ENCODE measurements at places on chromosomes 11 and 22. TPM values are rescaled to one million over a fixed set of nuclear protein-coding genes. Genes with fewer than 3 reads are reported as not detected.

DNA sequence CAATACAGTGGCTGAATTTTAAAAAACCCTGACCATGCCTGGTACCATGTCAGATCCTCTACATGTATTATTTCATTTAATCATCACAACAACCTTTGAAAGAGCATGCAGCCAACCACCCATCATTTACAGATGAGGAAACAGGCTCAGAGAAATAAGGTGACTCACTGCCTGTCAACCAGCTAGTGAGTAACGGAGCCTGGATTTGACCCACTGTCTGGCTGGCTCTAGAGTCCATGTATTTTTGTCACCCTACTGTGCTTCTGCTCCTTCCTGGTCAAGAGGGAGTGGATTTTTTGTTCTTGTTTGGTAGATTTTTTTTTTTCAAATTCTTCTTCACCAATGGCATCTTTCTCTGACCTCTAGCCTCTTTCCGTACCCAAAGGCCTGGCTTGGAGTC lies 77.4 kb downstream of the CWC15 start:
- no peak for DNase-seq

DNA sequence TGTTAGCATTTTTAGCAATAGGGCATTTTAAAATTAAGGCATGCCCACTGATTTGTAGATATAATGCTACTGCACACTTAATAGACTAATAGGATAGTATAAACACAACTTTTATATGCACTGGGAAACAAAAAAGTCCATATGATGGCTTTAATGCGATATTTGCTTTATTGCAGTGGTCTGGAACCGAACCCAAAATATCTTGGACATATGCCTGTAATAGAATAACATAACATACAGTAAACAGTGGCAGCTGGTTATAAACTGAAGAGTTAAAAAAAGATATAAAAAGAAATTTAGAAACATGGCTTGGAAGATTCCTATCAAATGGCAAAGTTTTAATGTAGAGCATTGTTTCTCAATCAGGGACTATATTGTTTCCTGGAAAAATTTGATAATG lies 111.9 kb downstream of the KIF18A start:
- no peak for DNase-seq

MRGPRE gene
- not detected for total RNA-seq

OR51I1 gene
- total RNA-seq, result not detected

DNA sequence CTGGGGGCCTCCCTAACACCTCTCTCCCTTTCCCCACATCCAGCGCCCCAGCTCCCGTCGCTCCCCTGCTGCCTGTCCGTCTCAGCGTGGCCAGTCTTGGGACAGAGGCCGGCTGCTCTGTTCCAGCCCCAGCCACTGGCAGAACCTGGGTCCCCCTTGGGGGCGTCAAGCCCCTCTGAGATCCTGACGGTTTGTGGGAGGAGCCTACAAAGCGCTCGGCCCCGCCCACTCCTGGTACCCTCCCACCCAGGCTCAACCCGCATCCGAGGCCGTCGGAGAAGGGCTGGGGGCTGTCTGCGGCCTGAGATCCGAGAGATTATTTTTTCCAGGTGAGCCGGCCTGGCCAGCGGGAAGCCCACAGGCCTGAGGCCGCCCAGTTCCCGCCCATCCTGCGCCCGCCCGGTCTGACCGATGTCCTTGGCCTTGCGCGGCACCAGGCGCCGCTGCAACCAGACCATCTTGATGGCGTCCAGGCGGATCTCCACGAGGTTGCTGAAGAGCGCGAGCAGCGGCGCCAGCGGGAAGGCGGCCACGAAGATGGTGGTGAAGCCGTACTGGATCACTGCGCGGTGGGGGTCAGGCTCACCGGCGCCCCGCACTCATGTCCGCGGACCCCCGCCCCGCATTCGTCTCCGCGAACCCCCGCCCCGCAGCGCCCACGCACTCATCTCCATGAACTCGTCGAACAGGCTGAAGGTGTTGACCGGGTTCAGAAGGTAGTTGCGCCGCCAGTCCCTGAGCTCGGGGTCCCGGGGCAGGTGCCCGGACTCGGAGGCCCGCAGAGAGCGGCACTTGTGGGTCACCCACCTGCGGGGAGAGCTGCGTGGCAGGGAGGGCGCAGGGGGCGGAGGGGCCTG lies 5.5 kb upstream of the SIGIRR start:
- DNase-seq, result no peak

GRCh38 chr11:23315286-23315685 lies 455.0 kb upstream of the CCDC179 start:
- no peak for DNase-seq

GRCh38 chr11:68011051-68011943 lies 1.2 kb downstream of the ALDH3B1 start:
- no peak for DNase-seq

FAM227A gene
- total RNA-seq, result 0.43 TPM

DNA sequence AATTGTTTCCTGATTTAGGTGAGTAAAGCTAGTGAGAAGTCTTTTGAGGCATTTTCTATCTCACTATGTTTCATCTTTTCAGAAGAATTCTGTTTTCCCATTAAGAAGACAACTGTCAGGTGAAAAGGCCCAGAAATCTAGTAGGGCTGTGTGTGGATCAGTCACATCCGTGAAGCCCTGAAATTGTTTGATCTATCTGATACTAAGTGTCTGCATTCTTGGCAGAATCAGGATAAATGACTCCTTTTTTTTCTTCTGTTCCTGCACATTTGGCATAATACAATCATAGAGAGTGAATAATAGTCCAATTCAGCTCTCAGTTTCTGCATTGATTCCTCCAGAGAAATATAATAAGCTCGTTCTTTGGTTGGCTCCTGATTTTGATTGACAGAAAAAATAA lies 208.3 kb downstream of the NAV2 start:
- DNase-seq, result no peak

DNA sequence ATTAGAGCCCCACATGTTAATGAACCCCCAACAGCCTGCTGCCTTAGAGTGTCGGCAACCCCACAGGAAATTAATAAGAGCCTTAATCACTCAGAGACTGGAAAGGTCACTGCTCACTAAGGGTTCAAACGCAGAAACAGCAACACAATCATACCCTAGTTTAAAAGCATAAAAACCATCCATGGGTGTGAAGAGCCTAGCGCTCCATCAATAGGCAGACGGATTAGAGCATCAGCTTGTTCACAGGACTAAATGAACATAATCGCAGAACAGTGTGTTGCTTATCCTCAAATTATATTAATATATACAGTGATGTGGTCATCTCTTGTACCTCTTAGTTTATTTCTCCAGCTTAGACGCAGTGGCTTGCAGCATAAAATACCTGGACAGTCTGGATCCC lies 720.7 kb downstream of the OPCML start:
- DNase-seq, result no peak

GRCh38 chr11:112318184-112318591 lies 57.5 kb upstream of the PLET1 start:
- no peak for DNase-seq

GRCh38 chr11:26011474-26011873 lies 320.5 kb upstream of the ANO3 start:
- DNase-seq, result no peak

DNA sequence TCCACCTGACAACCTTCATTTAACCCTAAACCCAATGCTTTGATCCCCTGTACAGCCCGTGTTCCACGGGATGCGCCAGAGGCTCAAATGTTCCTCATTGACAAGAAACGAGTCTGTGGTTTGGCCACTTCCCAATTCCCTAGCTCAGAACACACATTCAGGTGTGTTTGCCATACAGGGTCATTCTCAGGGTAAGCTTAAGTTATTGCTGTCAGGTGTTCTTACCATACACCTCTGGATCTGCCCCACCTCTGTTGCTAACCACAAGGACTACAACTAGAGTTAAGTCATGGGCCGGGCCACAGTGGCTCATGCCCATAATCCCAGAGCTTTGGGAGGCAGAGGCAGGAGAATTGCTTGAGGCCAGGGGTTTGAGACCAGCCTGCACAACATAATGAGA lies 45.6 kb upstream of the POLD3 start:
- DNase-seq, result no peak

GRCh38 chr11:88603091-88603867 lies 265.7 kb upstream of the CTSC start:
- DNase-seq, result no peak

DNA sequence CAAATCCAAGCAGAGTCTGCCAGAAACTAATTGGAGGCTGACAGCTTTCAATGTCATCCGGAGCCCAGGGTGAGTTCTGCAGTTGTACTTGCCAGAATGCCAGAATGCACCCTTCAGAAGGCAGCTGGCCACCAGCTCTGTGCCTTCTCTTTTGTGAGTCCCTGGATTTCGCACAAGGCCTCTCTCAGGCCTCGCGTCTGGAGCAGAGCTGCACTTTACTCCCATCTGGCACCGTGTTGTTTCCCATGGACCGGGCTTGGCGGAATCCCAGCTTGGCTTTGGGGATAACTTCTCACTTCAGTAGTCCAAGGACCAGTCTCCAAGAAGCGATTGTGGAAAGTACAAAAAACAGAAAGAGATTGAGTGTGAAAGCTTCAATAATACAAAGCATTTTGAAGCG lies 451.3 kb upstream of the KIRREL3 start:
- DNase-seq, result no peak

DNA sequence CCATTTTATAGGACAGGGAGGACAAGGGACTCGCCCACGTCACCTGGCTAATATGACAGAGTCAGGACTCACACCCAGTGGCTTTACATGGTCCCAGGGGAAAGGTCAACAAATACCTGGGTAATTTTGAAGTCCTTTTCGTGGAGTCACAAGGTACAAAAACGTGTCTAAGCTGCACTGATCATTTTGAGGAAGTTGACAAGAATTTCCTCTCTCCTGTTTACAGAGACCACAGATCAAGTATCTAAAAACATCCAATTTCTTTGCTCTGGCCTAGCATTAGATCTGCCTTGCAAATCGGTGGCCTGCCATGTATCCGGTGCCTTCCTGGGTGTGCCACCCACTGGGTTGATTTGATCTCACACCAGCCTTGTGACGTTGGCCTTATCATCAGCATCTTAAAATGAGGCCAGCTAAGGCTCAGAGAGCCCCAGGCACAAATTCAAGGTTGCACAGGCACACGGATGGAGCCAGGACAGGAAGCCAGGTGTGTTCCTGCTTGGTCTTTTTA lies 17.6 kb downstream of the GDPD5 start:
- no peak for DNase-seq

GRCh38 chr22:40392618-40393017 lies 22.2 kb downstream of the SGSM3 start:
- no peak for DNase-seq

PARVB gene
- total RNA-seq, result 33.8 TPM

- no peak for DNase-seq
Measured at GRCh38 chr22:22838148-22838786, 49.3 kb upstream of the IGLL5 start.

OR8G5 gene
- total RNA-seq, result not detected

INPPL1 gene
- 76.0 TPM for total RNA-seq

DNA sequence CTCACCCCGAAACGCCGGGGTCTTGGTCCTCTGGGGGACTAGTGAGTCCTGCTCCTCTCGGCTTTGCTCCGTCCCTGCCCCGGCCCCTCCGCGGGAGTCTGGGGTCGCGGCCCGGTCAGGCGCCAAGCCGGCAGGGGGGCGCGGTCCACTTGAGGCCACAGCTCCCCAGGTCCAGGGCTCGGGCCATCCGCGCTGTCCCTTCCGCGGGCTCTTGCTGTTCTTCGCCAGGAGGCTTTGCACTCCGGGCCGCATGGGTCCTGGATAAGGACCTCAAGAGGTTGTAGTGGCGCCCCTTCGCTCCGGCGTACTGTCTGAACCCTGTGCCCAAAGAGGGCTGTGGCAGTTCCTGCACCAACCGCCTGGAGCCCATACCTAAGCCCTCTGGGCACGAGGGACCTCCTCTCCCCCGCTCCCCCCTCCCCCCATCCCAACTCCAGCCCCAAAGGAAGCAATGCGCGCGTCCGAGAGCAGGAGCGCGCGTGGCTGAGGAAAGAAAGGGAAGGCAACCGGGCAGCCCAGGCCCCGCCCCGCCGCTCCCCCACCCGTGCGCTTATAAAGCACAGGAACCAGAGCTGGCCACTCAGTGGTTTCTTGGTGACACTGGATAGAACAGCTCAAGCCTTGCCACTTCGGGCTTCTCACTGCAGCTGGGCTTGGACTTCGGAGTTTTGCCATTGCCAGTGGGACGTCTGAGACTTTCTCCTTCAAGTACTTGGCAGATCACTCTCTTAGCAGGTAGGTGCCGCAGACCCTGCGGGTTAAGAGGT lies at the start of gene ADM:
Gene ADM, plus strand, starts transcription at position 579 of the 767 bp plus-strand sequence. CDS start 628 bp downstream, outside the sequence.
- DNase-seq, result no peak

DEFB131B gene
- not detected for total RNA-seq

CYTH4 gene
- total RNA-seq, result 130 TPM

GRCh38 chr11:46345881-46346484 lies 1.3 kb upstream of the DGKZ start:
- DNase-seq, result no peak

KRTAP5-7 gene
- not detected for total RNA-seq

TMEM121B gene
- total RNA-seq, result 0.11 TPM

OR8D4 gene
- total RNA-seq, result not detected

DNA sequence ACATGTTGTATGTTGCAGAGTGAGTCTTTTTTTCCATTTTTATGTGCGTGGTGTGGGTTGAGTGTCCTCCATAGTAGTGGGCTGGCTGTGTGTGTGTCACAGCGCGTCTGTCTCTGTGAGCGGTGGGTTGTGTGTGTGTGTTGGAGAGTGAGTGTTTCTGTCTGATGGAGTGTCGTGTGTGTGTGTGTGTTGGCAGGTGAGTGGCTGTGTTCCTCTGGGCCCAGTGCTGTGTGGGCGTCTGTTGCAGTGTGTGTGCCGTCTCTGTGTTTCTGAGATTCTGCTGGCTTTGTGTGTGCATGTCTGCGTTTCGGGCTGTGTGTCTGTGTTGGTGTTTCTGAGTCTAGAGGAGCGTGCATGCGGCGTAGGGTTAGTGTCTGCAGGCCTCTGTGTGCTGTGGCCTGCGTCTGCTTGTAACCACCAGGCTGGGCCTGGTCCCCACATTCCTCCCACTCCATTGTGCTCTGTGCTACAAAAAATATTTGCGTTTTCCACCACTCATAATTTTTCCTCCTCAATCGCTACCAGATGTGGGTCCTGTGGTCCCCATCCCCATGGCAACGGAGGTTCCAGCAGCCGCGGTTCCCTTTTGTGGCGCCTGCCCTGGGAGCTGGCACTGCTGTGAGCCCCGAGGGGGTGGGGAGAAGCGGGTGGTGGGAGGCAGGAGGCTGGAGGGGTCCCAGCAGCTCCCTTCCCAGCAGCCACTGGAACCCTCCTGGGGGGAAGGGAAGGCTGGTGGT lies 15.2 kb downstream of the SCARF2 start:
- no peak for DNase-seq

C22orf23 gene
- total RNA-seq, result not detected
